ENCODE measurements at places on chromosomes 6 and 20.

DNA sequence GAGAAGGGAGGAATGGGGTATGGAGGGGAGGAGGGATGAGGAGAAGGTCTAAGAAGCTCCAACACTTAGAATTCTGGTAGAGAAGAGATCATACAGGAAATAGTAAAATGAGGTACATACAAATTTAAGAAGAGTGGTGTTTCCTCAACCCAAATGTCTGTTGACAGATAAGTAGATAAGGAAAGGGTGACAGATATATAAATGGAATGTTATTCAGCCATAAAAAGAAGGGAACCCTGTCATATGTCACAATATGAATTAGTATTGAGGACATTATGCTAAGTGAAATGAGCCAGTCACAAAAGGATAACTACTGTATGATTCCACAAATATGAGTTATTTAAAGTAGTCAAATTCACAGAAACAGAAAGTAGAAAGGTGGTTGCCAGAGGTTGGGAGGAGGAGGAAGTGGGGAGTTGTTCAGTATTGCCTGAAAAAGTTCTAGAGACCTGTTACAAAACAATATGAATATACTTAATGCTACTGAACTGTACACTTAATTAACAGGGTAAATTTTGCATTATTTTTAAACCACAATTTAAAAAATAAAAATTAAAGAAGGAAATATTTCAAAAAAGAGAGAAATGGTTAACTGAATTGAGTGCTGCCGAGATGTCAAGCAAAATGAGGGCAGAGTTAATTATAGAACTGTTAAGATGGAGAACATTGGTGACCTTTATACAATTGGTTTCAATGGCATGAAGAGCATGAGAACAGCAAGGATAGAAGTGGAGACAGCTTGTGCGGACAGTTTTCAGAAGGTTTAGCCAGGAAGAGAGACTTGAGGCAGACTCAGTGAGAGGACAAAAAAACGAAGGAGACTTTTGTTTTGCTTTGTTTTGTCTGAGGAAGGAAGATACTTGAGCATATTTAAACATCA lies 47.6 kb upstream of the ADGRF4 start:
- DNase-seq = no peak

DNA sequence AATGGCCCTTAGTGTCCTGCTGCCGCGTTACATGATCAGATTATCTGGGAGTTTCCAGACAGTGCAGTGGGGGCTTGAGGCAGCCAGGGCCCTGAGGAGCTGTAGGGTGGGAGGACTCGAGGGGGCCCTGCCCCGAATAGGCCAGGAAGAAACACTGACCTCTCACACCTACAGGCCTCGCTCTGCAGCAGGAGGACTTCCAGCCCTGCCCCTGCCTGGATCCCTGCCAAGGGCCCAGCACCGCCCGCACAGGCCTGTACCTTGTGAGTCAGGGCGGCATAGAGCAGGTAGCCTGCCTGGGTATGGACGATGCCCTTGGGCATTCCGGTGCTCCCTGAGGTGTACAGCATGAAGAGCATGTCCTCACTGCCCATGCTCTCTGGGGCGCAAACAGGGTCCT lies 30.1 kb upstream of the APMAP start:
- no peak for DNase-seq

- DNase-seq = no peak
Measured at GRCh38 chr6:156639009-156639721, 138.0 kb upstream of the ARID1B start.

GRCh38 chr6:88426005-88426404 lies 259.9 kb upstream of the CNR1 start:
- DNase-seq = no peak

- no peak for DNase-seq
Measured at GRCh38 chr6:132643547-132643946, 15.4 kb downstream of the TAAR1 start.

DNA sequence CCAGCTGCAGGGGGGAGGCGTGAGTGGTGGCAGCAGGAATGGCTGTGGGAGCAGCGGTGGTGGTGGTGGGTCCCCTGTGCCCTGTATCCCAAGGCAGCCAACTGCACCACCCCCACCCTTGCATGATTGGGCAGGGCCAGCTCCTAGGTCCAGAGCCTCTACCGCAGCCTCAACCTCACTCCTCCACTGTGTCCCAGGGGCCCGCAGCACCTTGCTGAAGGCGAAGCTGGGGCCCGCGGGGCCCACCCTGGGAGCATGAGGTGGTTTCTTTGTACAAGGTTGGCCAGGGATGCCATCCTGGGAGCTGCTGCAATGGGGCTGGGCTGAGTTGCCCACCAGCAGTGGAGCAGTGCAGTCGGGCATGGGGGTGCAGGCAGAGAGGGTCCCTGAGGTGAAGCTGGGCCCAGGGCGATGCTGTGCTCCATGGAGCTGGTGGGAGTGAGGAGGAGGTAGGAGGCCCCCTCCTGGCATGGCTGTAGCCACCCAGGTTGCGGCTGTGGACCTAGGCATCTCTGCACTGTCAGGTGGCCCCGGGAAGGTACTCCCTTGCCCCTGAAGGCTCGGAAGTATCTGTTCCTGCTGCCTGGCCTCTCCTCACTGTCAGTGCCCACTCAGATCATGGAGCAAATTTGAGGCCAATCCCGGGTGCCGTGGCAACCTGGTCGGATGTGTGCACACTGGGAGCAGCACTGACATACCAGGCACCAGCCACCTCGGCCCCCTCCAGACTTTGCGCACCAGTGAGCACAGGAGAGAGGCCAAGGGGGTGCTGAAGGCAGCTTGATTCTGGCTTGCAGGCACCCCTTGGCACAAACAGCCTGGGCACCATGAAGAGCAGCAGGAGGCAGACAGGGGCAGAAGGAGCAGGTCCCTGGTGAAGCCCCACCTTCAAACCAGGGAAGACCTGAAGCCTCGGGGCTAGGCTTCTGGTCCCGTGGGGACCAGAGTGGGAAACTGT lies 60.2 kb upstream of the L3MBTL3 start:
- no peak for DNase-seq

DNA sequence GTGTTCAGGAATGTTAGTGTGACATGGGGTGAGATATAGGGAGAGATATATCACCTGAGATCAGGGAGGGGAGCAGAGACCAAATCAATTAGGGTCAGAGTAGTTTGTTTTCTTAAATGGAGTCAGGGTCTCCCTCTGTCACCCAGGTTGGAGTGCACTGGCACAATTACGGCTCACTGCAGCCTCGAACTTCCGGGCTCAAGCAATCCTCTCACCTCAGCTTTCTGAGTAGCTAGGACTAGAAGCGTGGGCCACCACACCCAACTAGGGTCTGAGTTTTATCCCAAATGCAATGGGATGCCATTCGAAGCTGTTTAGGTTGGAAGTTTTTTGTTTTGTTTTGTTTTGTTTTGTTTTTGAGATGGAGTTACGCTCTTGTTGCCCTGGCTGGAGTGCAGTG lies 3.1 kb upstream of the NCOA3 start:
- no peak for DNase-seq

DNA sequence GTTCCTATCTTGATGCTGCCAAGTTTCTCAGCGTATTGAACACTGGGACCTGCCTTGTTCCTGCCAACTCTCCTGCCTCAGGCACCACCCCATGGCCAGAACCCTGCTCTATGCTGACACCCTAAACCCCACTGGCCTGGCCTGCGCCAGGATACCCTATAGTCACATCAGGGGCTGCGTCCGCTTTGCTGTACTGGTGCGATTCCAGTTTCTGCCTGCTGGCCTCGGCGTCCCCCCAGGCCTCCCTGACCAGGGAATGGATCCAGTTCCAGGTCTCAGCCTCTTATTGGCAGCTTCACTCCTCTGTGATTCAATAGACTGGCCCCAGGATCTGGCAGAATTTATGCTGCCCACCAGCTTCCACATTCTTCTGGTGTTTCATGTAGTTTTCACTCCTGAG lies 55.0 kb downstream of the GPR6 start:
- no peak for DNase-seq

- DNase-seq = no peak
Measured at GRCh38 chr6:47235964-47236760, 73.5 kb downstream of the TNFRSF21 start.

GRCh38 chr6:167709196-167709595 lies 117.5 kb upstream of the AFDN start:
- no peak for DNase-seq

GRCh38 chr6:7238900-7239589 lies 74.0 kb downstream of the SSR1 start:
- no peak for DNase-seq
